NCI-H1930 (cell line): ENCODE measurements at places on chromosomes 12 and 14.

DNA sequence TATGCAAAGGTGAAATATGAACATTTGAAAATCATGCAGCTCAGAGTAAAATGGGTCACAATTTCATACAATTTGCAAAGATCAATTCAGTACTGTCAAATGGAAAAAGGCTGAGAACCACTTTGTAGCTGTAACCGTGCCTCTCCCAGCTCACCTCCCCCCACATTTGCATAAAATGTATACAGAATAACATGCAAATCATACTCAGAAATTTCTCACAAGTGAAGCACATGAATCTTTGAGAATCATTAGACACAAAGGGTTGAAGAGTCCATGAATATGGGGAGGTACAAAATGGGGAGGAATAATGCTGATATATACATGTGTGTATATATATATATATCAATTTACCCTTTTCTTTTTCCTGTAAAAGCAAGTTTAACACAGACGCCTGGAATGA lies 162.1 kb downstream of the APAF1 start:
- DNase-seq, result no peak

DNA sequence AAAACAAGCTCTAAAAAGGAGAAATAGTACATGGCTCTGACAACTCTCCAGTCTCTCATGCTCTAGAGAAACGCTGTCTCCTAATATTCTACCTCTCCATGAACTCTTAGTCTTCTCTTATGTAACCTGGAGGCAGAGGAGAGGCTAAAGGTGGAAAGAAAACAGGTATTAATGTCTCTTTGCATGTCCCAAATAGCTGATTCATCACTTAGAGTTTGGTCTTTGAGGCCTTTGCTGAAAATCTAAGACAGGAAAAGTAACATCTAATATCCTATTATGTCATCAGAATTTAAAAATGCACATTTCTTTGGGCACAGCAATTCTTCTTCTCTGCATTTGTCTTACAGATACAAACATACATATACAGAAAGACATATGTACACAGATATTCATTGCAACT lies 127.2 kb downstream of the DHRS2 start:
- no peak for DNase-seq

GRCh38 chr12:41344776-41345470 lies 156.8 kb downstream of the PDZRN4 start:
- peak; percentile 78 for DNase-seq

DNA sequence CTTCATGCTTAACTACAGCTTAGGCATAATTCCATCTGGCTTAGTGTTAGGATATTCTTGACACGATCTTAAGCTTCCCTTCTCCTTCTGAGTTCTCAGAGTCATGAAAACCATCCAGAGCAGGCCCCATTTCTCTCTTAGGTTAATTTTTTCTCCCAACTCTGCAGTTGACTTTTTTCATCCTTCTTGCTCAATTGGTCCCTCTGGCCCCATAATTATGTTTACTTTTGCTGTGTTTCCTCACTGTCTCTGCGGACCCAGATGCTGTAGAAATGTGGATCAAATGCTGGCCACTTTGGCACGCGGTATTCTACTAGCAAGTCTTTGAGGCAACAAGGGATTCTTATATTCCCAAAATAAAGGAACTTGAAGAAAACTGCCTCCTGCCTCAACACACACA lies 9.5 kb downstream of the TMEM132C start:
- DNase-seq, result no peak

DNA sequence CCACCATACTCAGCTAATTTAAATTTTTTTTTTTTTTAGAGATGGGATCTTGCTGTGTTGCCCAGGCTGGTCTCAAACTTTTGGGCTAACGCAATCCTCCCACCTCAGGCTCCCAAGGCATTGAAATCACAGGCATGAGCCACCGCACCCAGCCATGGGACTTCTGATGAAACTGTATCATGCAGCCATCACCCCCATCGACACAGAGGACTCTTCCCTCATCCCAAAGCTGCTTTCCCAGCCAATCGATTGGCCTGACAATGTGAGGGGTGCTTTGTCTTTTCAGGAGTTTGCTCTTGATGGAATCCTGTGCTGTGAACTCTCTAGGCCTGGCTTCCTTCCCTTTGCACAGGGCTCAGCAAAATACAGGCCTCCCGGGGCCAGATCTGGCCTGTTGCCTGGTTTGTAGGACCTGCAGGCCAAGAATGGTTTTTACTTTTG lies 59.6 kb upstream of the NCOR2 start:
- no peak for DNase-seq

DNA sequence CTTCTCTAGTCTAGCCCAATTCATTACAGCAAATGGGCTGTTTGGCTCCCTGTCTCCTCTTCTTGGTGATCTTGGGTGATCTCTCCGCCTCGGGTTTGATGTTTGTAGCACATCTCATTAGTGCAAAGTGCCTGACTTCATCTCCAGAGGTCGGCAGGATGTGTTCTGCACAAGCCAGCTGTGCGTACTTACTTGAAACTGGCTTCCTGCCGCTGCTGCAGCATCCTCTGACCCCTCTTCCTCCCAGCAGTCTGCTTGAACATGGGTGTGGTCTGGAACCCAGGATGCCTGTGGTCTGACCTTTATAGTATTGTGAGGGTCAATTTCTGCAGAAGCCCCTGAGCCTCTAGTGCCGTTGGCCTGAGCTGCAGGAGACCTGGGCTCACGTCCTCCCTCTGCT lies 99.2 kb downstream of the BEGAIN start:
- DNase-seq, result no peak

GRCh38 chr12:96861656-96862055 lies 45.4 kb upstream of the NEDD1 start:
- no peak for DNase-seq
